ENCODE measurements at places on chromosomes 13 and 19.

DNA sequence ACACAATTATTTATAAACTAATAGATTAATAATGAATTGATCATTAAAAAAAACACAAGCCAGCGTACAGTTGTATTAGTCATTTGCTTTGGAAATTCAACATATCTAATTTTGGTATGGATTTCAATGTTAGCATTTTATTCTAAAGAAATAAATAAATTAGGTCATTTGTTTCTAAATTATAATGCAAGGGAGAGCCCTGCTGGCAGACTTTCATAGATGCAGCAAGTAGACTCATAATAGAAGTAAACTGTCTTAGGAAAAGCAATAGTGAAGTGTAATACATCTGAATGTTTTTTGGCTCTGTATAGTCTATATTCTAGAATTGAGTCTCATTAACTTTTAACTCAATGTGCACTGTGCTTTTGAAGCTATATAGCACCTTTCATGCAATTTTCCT lies 982.4 kb upstream of the MIR17HG start:
- no peak for DNase-seq

DNA sequence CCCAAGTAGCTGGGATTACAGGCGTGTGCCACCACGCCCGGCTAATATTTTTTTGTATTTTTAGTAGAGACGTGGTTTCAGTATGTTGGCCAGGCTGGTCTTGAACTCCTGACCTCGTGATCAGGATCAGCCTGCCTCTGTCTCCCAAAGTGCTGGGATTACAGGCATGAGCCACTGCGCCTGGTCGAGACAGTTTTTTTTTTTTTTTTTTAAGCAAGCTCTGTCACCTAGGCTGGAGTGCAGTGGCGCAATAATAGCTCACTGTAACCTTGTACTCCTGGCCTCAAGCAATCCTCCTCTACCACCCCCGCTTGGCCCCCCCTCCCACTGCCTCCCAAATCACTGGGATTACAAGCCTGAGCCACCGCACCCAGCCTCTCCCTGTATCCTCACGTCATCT lies 6.4 kb upstream of the MAP2K7 start:
- no peak for DNase-seq

DNA sequence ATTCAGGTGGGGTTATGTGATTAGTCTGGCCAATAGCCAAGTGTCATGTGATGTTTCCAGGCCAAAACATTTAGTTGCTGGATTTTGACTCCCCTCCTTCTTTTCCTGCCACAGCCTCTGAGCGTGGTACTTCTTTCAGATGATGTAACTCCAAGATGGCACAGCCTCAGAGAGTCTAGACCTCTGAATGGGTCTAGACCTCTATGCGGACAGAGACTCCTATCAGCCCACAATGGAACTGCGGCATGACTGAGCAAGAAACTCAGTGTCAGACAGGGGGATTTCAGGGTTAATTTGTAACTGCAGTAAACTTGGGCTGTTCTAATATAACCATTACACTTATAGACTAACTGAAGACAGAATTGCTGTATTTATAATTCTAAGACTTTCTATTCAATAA lies 42.6 kb upstream of the ZDHHC20 start:
- DNase-seq: no peak

- DNase-seq: peak; percentile 69
Measured at GRCh38 chr13:98447881-98448641, 128.8 kb downstream of the STK24 start.

- no peak for DNase-seq
Measured at GRCh38 chr19:16143399-16144215, at the start of gene HSH2D. HSH2D (plus strand) TSS chr19:16143685; CDS start chr19:16148751, 5,066 bp downstream.

DNA sequence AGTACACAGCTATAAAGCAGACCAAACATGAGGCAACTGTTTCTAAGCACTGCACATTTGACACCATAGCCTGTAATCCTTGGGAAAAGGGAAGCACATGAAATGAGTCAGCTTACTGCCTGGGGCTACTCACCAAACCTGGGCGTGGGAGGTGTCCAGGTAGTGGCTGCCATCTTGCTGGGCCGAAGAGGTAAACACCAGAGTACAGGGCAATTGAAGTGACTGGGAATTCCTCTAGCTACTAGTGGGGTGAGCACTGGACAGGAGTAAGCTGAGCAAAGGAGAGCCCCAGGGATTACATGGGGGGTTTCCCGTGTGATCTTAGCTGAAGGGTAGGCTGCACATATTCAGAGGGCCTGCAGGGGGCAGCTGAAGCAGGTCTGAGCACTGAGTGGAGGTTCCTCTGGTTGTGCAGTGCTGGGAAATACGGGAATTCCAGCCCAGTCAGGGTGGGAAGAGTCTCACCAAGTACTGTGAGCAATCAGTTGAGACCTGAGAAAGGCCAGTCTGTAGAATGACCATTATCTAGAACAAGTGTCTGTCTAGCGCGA lies 140.5 kb downstream of the SLC7A1 start:
- no peak for DNase-seq

- no peak for DNase-seq
Measured at GRCh38 chr13:113929628-113930615, 44.0 kb downstream of the C13orf46 start.

GRCh38 chr19:3458229-3459088 lies 21.9 kb downstream of the SMIM24 start:
- no peak for DNase-seq

DNA sequence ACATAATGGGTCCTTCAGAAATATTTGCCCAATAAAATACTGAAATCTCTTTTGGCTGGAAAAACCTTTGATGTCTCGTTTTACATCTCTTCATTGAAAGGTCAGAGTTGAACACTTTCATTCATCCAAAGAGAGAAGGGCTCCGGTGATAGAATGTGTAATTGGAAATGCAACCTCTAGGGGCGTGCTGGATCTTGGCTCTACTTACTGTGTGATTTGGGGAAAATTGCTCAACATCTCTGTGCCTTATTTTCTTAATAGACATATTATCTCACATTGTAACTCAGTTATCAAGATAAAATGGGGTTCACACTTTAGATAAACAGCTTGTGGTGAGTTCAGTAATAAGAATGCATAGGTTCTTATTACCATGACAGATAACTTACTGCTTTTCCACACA lies 1444.1 kb downstream of the SLITRK5 start:
- no peak for DNase-seq

DNA sequence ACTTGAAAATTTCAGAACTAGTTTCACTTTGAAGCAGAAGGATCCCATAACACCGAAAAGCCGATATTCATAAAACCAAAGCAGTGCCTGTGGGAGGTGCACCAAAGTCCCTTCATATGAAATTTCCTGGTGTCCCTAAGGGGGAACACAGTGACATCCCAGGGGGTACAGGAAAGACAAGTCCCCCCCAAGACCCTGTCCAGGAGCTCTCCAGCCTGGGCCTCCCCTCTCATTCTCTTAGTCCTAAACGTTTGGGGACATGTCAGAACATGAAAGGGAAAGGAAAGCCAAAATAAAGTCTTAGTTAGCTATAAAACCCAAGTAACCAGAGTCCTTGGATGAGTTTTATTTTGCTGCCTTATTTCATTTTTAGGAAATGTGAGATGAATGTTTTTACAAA lies 56.6 kb downstream of the MRPL57 start:
- no peak for DNase-seq

All from putamen (tissue), 1 donor.